ENCODE measurements at places on chromosomes 6 and 20.

DNA sequence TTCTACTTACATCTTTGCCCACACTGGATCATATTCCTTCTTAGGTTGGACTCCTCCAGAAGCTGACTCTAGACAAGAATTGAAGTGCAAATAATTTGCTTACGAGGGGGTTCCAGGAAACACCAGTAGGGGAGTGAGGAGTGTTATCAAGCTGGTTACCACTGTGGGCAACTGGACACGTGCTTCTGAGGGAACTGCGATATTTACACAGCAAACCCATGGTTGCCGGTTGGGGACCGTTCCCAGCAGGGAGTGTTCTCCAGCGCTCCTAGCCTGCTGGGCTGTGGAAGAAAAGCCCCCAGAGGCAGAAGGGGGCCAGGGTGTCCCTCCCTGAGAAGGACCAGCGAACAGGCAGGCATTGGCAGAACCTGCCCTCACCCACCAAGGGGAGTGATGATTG lies 21.7 kb downstream of the MDFI start:
- DNase-seq = no peak

GRCh38 chr6:11598687-11599086 lies 61.1 kb downstream of the TMEM170B start:
- no peak for DNase-seq

DNA sequence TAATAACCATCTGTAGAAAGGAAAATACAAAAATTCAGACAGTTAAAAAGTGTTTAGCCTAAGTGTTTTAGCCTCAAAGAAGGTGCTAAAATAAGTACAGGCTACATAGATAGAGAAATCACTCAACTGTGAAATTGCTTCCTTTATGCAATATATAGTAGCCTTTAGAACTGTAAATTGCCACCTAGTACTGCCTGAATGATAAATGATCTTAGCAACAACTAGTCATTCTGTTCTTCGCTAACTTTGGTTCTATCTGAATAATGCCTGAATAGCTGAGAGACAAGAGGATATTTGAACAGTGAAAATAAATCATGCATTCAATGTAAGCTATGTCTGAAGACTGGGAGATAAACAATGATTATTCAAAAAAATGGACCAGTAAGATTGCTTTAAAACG lies 603.3 kb upstream of the PTCHD4 start:
- DNase-seq = no peak

- DNase-seq = no peak
Observed at GRCh38 chr6:160256445-160256844, 2.2 kb downstream of the SLC22A2 start.

- no peak for DNase-seq
Observed at GRCh38 chr6:18820725-18821124, 433.6 kb downstream of the RNF144B start.

- no peak for DNase-seq
Observed at GRCh38 chr6:116933485-116933884, 56.4 kb downstream of the RFX6 start.

DNA sequence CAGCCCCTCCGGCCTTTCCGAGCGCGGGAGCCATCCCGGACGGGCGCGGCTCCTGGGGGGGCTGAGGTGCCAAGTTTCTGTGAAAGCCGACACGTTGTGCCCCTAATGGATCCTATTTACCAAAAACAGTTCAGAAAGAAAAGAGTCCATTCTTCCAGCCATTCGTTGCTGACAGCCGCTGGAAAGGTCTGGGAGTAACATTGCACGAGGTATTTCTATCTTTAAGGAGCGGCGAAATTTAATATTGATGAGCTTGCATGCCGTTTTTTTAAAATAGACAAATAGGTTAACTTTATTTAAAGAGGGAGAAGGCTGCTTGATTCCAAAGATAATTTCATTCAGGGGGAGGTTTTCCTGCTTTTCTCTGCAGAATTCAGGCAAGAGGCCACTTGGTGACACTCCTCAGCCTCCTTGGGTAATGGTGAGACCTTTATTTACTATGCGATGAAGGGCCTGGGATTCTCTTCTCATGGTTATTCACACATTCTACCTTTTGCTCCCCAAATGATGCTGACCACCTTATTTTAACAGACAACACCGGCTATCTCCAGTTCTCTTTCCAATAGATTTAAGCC lies 988 bp downstream of the TIAM2 start:
- DNase-seq = no peak

GRCh38 chr20:57480444-57481160 lies 44.3 kb downstream of the CTCFL start:
- DNase-seq = no peak

DNA sequence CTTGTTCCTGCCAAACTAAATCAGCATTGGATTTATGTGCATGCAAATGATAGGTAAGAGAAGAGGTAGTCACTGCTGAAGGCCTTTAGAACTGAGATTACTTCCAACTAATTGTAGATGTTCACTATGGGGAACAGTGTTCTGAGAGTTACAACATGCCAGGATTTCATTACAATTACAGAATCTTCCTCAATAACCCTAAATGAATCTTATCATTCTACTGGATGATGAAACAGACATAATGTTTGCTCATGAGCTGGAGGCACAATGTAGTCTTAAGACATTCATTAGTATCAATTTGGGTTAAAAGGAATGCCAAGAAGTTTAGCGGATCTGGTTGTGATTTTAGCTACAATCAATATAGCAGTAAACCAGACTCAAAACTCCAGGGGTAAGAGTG lies 248.9 kb upstream of the THEMIS start:
- DNase-seq = no peak

- no peak for DNase-seq
Observed at GRCh38 chr6:12339808-12340487, 49.8 kb downstream of the EDN1 start.

- DNase-seq = peak; percentile 12
Observed at GRCh38 chr6:30007132-30007764, 53.8 kb upstream of the POLR1H start.

Data from stimulated activated CD4-positive, alpha-beta T cell treated with anti-CD3 and anti-CD28 coated beads, Interleukin-1b, Interleukin-23, amount 100 ng/mL, for 48 hours (primary cell).